Activated T-cell treated with anti-CD3 and anti-CD28 coated beads, Interleukin-2, amount 50 U/mL, for 72 hours (primary cell): ENCODE measurements at places on chromosomes 5 and 9. TPM values are rescaled to one million over a fixed set of nuclear protein-coding genes. Genes with fewer than 3 reads are reported as not detected.
A peak's percentile ranks its signal among the peaks of the same experiment; 100 is the strongest.

Gene TMEM171
- not detected for total RNA-seq

Gene FGF18
- total RNA-seq, result 0.17 TPM

GRCh38 chr5:116502616-116503015 lies 72.0 kb downstream of the SEMA6A start:
- no peak for DNase-seq
- no peak overlapping the region for H3K4me3 ChIP-seq
- no peaks in the 10 kb centered on the region for H3K36me3 ChIP-seq
- no peak overlapping the region for H3K27ac ChIP-seq

- H3K4me3 ChIP-seq, result no peak overlapping the region
- H3K36me3 ChIP-seq, result no peaks in the 10 kb centered on the region
- no peak overlapping the region for H3K27ac ChIP-seq
- H3K4me1 ChIP-seq, result no peaks in the 10 kb centered on the region
These were observed 440.4 kb downstream of the EFNA5 start for GRCh38 chr5:107230367-107230766.

DNA sequence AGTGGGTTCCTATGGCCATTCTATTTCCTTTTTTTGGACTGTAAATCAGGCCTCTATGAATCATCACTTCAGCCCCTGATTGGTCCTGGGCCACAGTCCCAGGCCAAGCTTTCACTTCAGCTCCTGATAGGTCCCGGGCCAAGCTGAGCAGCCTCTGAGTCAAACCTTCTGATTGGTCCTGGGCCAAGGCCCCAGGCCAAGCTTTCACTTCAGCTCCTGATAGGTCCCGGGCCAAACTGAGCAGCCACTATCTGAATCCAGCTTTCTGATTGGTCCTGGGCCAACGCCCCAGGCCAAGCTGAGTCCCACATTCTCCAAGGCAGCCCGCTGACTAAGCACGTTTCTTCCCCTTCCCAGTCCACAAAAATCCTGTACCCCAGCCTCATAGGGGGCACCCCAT lies 1972.9 kb upstream of the ACO1 start:
- no peak for DNase-seq
- H3K27me3 ChIP-seq, result no peaks in the 10 kb centered on the region
- H3K4me1 ChIP-seq, result no peaks in the 10 kb centered on the region
- no peaks in the 10 kb centered on the region for H3K36me3 ChIP-seq
- H3K27ac ChIP-seq, result no peak overlapping the region

DNA sequence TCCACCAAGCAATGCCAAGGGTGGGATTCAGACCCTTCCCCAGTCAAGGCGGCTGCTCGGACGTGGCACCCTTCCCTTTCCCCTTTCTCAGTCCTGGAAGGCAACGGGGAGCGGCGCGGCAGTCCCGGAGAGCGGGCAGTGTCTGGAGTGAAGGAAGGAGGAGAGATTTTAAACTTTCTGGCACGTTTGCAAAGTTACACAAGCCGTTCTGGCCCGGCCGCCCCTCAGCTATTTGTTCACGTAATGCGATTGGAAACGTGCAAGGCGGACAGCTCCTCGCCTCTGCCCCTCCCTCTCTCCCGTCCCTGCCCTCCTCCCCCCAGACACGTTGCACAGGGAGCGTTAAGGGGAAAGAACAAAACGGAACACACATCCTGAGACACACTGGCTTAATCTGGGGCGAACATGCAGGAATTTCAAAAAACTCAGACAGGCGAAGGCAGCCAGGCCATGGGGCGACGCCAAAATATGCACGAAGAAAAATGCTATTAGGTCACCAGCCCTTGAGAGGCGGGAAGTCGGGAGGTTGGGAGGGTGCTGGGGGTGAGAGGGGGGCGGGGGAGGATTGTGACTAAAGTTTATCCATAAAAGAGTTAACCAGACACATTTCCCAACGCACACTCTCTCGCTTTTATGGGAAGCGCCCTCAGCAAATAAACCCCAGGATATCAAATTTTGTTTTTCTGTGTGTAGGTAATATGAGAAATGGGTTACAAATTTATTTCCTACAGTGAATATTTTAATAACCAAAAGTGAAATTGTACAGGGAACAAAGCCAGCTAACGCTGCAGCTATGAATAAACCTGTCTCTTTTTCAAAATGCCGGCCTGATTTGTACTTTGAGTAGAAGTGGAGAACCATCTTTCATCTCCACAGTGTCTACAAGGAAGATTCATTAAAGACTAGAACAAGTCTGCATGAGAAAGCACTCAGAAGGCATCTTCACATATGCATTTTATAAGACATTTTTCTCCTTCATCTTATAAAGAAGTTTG lies at the start of gene LOX:
Gene LOX, minus strand, starts transcription at position 144 of the 995 bp plus-strand sequence. CDS start 274 bp downstream, outside the sequence.
- H3K36me3 ChIP-seq, result peaks cover 2% of the 10 kb centered on the region
- peak within 1 kb of the TSS; percentile 97 for H3K4me3 ChIP-seq
- peaks cover 13% of the 10 kb centered on the region for H3K4me1 ChIP-seq
- H3K27ac ChIP-seq, result no peak within 1 kb of the TSS

GRCh38 chr5:8961956-8962355 lies 583.9 kb downstream of the SEMA5A start:
- H3K4me1 ChIP-seq, result no peaks in the 10 kb centered on the region
- peaks cover 3% of the 10 kb centered on the region for H3K36me3 ChIP-seq
- no peak for DNase-seq

GRCh38 chr9:122226142-122226757 lies 2.5 kb downstream of the LHX6 start:
- DNase-seq, result no peak
- H3K27ac ChIP-seq, result no peak overlapping the region
- H3K36me3 ChIP-seq, result no peaks in the 10 kb centered on the region
- H3K4me3 ChIP-seq, result no peak overlapping the region

DNA sequence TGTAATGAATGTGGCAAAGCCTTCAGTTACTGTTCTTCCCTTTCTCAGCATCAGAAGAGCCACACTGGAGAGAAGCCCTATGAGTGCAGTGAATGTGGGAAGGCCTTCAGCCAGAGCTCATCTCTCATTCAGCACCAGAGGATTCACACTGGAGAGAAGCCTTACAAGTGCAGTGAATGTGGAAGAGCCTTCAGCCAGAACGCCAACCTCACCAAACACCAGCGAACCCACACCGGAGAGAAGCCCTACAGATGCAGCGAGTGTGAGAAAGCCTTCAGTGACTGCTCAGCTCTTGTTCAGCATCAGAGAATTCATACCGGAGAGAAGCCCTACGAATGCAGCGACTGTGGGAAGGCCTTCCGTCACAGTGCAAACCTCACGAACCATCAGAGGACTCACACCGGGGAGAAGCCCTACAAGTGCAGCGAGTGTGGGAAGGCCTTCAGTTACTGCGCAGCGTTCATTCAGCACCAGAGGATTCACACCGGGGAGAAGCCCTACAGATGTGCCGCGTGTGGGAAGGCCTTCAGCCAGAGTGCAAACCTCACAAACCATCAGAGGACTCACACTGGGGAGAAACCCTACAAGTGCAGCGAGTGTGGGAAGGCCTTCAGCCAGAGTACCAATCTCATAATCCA lies 6.8 kb downstream of the RPL12 start:
- peaks cover 59% of the 10 kb centered on the region for H3K36me3 ChIP-seq
- peaks cover 31% of the 10 kb centered on the region for H3K4me1 ChIP-seq
- DNase-seq, result no peak
- H3K4me3 ChIP-seq, result no peak overlapping the region
- peak overlapping the region; percentile 52 for H3K27ac ChIP-seq

- H3K4me1 ChIP-seq, result peaks cover 11% of the 10 kb centered on the region
- H3K27me3 ChIP-seq, result peaks cover 59% of the 10 kb centered on the region
- DNase-seq, result no peak
- peaks cover 3% of the 10 kb centered on the region for H3K36me3 ChIP-seq
- no peak overlapping the region for H3K27ac ChIP-seq
These were observed 8.5 kb downstream of the TNC start for GRCh38 chr9:115109486-115109885.
